ENCODE measurements at places on chromosomes 5 and 9.

- DNase-seq = no peak
These were observed 202.6 kb downstream of the DENND1A start for GRCh38 chr9:123727332-123727731.

DNA sequence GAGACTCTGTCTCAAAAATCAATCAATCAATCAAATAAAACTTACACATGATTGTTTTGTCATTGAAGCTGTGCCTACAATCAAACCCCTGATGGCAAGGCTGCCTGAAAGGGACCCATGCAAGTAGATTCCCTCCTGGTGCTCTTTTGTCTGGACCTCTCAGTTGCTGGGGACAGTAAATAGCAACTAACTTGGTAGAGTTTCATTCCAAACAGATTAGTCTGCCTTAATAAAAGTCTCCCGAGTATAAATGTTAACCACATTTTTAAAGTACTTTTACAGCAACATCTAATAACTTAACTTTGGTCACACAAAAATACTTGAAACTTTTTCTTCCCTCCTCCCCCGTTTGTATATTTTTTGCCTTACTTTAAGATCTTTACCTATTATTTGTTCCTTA, 105.5 kb downstream of the FEM1C start:
- no peak for DNase-seq

DNA sequence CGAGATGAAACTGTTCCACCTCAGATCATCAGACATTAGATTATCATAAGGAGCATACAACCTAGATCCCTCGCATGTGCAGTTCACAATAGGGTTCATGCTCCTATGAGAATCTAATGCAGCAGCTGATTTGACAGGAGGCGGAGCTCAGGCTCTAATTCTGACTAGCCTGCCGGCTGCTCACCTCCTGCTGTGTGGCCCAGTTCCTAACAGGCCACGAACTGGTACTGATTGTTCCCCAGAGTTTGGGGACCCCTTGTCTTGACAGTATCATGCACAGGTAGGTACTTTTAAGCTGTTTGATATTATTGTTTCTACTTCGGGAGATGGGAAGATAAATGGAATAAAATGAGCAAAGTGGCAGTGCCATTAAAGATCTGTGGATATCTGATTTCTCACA, 66.9 kb downstream of the ZCCHC7 start:
- DNase-seq = no peak

- DNase-seq = no peak
These were observed 54.2 kb downstream of the SSBP2 start for GRCh38 chr5:81696418-81697397.
